ENCODE measurements at places on chromosomes 16 and 17. TPM values are rescaled to one million over a fixed set of nuclear protein-coding genes. Genes with fewer than 3 reads are reported as not detected.

Gene OR2C1
- total RNA-seq: not detected

Gene OR3A3
- not detected for total RNA-seq

Gene IL4R
- 13.5 TPM for total RNA-seq

Gene TOP2A
- 65.5 TPM for total RNA-seq

Gene TBC1D3K
- total RNA-seq: not detected

Gene SPATA22
- not detected for total RNA-seq

Gene MYH2
- total RNA-seq: not detected

Gene TSPOAP1
- total RNA-seq: not detected

Measured in dermis microvascular lymphatic vessel endothelial cell (primary cell).